NCI-H1105 treated with DMSO at 0.1 percent for 48 hours (cell line): ENCODE measurements at places on chromosomes 12 and 14.
A peak's percentile ranks its signal among the peaks of the same experiment; 100 is the strongest.

GRCh38 chr12:44193281-44193680, 357.4 kb downstream of the TMEM117 start:
- peak; percentile 44 for DNase-seq

DNA sequence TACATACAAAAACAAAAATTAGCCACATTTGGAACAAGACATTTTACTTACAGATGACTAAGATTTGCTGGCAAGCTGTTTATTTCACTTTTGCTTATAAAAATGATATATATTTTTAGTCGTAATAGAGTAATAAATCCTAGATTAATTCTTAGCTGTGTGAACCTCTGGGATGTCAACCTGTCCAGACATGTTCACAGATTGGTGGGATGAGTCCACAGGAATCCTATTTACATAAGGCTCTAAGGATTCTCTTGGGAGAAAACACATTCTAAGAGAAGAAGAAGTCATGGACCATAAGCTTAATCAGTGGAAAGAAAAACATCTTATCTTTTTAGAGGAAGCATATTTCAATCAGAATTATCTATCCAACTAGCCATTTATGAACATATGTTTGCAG, 797.4 kb downstream of the C12orf50 start:
- no peak for DNase-seq

DNA sequence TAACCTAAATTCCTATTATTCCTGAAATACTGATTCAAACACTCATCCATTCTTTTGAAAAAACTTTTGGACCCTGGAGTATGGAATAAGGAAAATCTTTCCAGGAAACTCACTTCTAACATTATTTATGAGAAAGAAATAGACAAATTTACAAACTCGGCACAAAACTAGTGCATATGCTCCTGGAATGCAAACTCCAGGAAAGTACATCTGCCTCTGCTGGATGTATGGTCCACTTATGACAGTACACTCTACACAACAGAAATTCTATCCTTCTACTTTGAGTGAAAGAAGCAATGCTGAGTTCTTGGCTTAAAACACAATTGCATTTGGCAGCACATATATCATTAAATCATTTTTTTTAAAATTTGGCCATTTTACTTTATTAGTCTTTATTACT, 700.5 kb upstream of the STXBP6 start:
- DNase-seq: no peak

DNA sequence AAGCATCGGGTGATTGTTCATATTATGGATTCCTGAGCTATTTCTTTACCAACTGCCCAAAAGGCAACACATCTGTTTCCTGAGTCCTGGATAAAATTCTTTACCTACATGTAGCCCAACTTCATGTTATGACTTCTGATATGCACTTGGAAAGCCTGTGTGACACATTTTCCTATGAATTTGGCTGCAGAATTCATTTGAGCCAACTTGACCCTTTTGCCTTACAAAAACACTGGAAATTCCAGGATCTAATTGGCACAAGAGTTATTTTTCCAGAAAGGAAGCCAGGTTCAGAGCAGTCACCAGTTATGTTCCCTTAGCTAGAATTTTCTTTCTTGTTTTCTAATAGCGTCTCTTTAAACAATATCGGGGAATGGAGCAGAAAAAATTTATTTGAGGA, 202.5 kb upstream of the LRIG3 start:
- DNase-seq: no peak

GRCh38 chr12:71556875-71557274, 106.8 kb downstream of the ZFC3H1 start:
- DNase-seq: no peak

- no peak for DNase-seq
Observed at GRCh38 chr14:36174767-36175424, 1.6 kb downstream of the PTCSC3 start.

- DNase-seq: no peak
Observed at GRCh38 chr14:22786685-22787084, 20.2 kb downstream of the OXA1L start.

DNA sequence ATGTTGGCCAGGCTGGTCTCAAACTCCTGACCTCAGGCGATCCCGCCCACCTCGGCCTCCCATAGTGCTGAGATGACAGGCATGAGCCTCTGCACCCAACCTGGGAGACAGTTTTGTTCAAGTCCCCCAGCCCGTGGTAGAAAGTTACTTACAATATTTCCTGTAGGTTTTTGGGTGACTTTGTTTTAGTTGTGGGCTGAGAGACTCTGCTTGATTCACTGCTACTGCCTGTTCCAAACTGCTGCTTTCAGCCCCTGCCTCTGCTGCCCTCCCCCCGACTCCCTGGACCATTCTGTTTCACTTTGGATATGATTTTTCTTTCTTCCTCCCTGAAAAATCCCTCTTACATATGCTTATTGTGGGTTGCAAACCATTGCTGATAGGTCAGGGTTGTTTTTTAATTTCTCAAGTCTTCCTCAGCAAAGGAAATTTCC, 13.4 kb upstream of the PCNX1 start:
- no peak for DNase-seq

GRCh38 chr12:132250707-132251106, 78.7 kb downstream of the GALNT9 start:
- no peak for DNase-seq

GRCh38 chr14:101418601-101419000, 142.7 kb upstream of the DIO3 start:
- no peak for DNase-seq

GRCh38 chr12:89883630-89884389, 175.2 kb upstream of the ATP2B1 start:
- DNase-seq: peak; percentile 93

DNA sequence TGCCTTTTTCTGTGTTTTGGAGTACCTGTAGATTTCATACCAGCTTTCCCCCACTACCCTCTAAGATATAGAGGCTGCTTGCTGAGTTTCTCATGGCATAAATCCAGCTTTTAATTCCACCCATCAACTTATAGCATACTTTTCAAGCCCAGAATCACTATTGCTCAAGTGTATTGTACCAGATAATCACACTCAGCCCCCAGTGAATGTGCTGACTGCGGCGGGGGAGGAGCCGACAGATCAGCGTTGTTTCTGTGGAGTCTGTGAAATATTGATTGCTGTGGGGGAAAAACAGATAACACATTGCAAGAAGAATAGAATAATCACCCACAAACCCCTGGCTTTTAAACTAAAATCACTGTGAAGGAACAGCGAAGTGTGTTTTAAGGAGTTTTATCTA, 296.1 kb downstream of the TMEM132D start:
- DNase-seq: no peak

DNA sequence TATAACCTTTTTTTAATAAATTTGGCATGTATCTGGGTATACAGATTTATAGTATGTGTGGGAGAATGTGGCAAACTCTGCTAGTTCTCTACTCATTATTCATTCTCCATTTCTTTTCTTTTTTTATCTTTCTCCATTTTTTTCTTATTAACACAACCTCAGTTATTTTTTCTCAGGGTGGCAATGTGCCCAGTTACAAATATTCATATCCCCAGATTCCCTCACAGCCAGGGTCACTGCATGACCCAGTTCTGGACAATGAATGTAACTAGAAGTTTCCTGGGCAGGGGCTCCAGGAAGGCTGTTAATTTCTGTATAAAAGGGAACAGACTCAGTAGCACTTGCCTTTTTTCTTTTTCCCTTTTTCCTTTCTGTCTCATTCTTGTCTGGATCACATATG, 95.6 kb downstream of the VCPKMT start:
- no peak for DNase-seq

DNA sequence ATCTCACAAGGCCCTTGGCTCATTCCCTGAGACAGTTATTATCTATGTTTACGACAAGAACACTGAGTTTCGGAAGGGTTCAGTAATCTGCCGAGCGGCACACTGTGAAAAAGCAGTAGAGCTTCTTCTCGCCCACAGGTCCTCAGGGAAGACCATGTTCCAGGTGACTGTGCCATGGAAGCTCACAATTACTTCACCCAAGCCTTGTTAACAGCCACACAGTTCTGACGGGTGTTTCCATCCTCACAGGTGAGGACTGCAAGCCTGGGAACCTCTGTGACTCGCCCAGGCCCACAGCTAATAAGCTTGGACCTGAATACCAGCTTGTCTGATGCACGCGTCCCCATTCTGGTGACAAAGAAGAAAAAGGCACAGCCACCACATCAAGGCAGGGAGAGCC, 15.4 kb downstream of the SETD3 start:
- DNase-seq: no peak

GRCh38 chr14:106417224-106418049, 891.1 kb downstream of the TMEM121 start:
- DNase-seq: no peak

DNA sequence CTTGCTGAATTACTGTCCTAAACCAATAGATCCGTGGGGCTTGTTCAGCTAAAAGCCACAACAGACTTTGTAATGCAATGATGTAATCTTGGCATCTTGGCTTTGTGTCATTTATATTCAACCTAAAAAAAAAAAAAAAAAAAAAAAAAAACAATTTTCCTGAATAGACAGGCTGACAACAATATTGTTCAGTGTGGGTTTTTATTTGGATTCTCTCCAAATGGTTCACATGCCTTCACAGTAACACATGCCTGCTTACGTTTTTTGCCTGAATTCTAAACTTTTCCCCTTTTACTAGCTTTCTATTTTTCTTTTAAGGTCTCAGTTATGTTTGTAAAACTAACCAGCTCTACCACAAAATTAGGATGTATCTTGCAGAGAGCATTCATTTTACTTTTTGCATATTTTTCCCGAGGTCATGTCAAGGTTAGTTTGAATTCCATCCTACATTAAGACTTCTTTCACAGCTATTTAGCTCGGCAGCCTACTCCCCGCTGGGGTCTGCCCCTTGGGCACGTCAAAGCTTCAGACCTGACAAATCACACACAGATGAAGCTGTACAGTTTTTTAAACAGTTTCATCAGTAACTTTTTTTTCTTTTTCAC, 213.7 kb upstream of the NPAS3 start:
- DNase-seq: no peak

GRCh38 chr12:96751626-96752025, 155.4 kb upstream of the NEDD1 start:
- peak; percentile 32 for DNase-seq

DNA sequence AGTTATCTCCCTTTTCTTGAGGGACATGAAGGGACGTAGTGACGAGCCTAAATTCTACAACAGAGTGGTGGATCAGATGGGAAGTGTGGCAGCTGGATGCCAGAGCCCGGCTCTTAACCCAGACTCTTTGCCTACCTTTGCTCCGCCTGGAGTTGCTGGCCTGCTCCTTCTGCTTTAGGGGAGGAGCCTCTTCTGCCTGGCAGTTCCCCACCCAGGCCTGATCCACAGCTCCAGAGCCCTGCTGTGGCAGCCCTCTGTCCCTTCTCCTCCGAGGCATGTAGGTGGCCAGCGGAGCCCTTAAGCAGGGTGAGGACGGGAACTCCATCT, 2.3 kb upstream of the PRPH start:
- no peak for DNase-seq

DNA sequence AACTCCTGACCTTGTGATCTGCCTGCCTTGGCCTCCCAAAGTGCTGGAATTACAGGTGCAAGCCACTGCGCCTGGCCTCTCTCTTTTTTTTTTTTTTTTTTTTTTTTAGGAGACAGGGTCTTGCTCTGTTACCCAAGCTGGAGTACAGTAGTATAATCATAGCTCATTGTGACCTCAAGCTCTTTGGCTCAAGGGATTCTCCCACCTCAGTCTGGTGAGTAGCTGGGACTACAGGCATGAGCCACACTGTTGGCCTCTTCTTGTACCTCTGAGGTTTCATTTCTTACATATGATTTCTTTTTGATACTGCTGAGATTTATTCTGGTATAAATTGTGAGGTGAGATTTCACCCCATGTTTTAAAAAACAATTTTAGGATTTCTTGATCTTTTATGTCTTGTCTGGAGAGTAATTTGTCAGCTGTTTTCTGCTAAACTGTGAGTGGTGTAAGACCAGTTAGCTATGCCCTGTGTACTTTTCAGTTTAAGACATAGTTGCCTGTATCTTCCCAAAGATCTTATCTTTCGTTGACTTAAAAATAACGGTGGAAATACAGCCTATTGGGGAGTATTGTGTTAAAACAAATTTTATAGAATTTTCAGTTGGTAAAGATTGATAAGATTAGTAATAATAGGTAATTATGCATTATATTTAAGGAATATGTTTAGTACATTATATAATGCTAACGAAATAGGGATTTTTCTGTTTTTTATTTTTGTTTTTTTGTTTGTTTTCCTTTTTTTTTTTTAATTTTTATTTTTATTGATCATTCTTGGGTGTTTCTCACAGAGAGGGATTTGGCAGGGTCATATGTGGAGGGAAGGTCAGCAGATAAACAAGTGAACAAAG, 31.7 kb downstream of the WDR20 start:
- no peak for DNase-seq

DNA sequence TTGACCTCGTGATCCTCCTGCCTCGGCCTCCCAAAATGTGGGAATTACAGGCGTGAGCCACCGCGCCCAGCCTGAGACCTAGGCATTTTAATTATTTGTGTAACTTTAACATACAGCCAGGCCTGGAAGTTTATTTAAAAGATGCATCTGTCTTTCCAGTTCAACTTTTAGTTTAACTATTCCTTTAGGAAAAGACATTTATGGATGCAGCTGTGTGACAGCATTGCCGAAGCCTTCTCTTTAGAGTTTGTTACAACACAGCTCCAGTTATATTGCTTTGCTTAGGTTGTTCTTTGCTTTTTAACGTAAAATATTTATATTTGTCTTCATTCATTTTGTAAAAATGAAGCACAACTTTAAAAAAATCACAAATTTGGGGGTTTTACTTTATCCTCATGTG, 67.0 kb downstream of the DIP2B start:
- DNase-seq: no peak

DNA sequence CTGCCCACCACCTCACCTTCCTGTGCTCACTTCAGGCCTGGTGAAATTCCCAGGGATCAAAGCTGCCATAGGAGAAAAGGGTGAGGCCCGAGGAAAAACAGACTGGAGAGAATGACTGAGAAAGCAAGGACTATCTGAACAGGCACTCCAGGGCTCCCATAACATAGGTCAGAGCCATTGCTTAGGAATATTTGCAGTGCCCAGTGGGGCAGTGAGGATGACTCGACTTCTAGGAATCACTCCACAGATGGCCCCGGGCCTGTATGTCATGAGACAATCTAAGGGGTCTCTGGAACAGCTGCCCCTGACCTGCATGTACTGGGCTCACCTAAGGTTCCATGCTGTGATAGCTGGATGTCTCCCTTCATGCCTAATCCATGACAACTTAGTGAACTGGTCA, 51.6 kb downstream of the GPHB5 start:
- DNase-seq: no peak

GRCh38 chr12:125412506-125412905, 347.3 kb downstream of the AACS start:
- no peak for DNase-seq

- no peak for DNase-seq
Observed at GRCh38 chr12:118841588-118841987, 139.8 kb upstream of the SRRM4 start.

DNA sequence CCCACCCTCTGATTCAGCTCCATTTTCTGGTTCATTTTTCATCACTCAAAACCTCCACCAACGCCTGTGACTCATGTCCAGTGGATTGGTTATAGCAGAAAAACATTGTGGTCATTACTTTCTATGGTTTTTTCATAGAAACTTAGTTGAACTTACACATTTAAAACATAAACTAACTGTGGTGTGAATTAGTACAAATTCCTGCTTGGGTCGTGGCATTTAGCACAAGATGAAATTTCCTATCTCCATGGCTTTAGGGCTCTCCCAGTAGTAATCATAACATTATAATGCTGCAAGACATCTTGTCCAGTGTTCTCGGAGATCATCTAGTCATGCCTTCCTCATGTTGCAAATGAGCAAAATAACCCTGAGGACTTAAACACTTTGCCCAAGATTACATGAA, 7.1 kb downstream of the RNASE7 start:
- no peak for DNase-seq

GRCh38 chr12:67794161-67794560, 145.6 kb downstream of the DYRK2 start:
- DNase-seq: no peak

- DNase-seq: no peak
Observed at GRCh38 chr12:130713581-130713991, 2.5 kb downstream of the RIMBP2 start.
